ENCODE measurements at places on chromosomes 6 and 20.

- DNase-seq: no peak
These were observed 99.6 kb upstream of the POPDC3 start for GRCh38 chr6:105279463-105279862.

- no peak for DNase-seq
These were observed 1.8 kb downstream of the HSPA12B start for GRCh38 chr20:3734111-3734843.

- DNase-seq: no peak
These were observed 445.0 kb downstream of the UTRN start for GRCh38 chr6:144730088-144730645.

DNA sequence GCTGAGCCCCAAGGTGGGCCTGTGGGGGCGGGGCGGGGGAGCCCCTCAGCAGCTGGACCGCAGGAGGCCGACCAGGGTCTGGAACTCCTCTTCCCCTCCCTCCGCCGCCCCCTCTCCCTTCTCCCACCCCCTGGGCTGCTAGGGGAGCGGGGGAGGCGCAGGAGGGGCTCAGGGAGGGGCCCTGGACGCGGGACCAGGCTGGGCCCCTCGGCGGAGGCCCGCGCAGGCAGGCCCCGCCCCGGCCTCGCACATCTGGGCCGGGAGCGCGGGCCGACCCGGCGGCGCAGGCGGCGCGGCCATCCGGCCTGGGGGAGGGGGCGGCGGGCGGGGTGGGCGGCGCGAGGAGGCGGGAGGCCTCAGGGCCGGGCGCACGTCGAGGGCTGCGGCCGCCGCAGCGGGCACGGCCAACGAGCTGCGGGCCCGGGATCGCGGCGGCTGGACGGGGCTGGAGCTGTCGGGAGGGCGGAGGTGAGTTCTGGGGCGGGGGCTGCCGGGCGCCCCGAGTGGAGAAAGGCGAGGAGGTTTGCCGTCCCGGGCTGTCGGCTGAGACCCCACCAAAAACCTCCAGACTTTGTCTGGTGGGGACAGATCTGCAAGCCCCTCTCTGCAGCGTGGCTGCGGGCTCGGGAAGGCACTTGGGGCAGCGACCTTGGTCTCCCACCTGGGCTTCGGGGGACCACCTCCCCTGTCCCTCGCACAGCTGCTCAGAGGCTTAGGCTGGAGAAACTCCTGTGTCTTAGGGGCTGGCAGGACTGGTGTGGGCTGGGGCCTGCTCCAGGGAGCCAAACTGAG is at the start of gene HSPA12B:
HSPA12B (plus strand) TSS at position 359 of the 792 bp plus-strand sequence. CDS start 5,990 bp downstream, outside the sequence.
- no peak for DNase-seq

GRCh38 chr20:11852811-11853210 is 64.9 kb upstream of the BTBD3 start:
- DNase-seq: no peak

Measured in GF-D8 (cell line).